Panc1 (cell line): ENCODE measurements at places on chromosomes 11 and 22. TPM values are rescaled to one million over a fixed set of nuclear protein-coding genes. Genes with fewer than 3 reads are reported as not detected.

DNA sequence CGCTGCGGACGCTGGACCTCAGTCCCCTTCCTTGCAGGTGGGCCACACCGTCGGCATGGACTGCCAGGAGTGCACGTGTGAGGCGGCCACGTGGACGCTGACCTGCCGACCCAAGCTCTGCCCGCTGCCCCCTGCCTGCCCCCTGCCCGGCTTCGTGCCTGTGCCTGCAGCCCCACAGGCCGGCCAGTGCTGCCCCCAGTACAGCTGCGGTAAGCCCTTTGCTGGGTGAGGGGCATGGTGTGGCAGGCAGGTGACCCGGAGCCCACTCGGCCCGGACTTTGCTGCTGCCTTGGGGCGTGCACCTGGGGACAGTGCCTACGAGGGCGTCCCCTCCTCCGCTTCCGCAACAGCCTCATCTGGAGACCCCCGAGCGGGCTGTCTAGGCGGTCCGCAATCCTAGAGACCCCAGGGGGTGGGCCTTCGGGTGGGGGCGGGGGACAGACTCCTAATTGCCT lies 25.4 kb upstream of the MUC5B start:
- H3K27ac ChIP-seq: no peak overlapping the region
- no peak for DNase-seq
- peaks cover 4% of the 10 kb centered on the region for H3K4me1 ChIP-seq
- H3K36me3 ChIP-seq: no peaks in the 10 kb centered on the region
- H3K4me3 ChIP-seq: no peak overlapping the region
- H3K27me3 ChIP-seq: no peaks in the 10 kb centered on the region

DNA sequence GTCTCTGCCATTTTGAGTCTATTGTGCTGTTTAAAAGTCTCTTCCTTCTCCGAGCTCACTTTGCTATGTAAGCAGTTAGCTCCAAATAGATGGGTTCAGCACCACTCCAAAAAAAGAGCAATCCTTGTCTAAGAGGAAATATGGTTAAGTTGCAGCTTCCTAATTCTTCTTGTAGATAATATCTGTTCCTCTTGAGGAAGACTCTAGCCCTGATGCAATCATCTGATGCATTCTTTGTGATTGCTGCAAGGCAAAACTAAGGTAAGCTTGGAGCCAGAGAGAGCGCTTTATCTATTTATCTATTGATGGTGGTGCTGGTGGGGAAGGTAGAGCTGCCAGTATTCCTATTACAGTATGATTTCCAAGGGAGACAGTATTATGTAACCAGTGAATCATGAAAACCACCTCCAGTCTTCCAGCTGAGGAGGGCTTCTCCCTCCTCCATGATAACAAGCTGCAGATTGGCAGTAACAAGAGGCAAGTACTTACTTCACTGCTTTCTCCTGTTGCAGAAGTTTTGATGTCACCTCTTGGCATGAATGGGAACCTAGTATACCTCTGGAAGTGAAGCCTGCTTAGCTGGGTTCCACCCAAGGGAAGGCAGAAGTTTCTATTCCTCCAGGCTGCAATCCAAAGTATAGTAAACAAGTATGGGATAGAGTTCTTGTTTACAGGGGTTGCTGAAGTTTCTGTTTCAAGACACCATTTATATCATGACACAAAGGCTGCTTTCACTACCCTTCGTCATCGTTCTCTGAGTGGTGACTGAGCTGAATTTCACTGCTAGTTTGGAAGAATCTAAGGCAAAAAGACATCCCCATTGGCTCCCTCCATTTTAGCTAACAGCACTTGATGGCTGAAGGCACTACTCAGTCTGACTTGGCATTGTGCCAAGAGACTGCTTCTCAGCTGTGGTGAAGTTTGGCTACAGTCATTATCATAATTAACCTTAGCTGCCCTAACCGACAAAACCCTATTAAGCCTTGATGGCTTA lies 49.7 kb downstream of the FDX1 start:
- H3K36me3 ChIP-seq: no peaks in the 10 kb centered on the region
- H3K27ac ChIP-seq: no peak overlapping the region
- H3K27me3 ChIP-seq: peaks cover 6% of the 10 kb centered on the region
- no peak overlapping the region for H3K4me3 ChIP-seq
- DNase-seq: no peak
- H3K4me1 ChIP-seq: no peaks in the 10 kb centered on the region

DNA sequence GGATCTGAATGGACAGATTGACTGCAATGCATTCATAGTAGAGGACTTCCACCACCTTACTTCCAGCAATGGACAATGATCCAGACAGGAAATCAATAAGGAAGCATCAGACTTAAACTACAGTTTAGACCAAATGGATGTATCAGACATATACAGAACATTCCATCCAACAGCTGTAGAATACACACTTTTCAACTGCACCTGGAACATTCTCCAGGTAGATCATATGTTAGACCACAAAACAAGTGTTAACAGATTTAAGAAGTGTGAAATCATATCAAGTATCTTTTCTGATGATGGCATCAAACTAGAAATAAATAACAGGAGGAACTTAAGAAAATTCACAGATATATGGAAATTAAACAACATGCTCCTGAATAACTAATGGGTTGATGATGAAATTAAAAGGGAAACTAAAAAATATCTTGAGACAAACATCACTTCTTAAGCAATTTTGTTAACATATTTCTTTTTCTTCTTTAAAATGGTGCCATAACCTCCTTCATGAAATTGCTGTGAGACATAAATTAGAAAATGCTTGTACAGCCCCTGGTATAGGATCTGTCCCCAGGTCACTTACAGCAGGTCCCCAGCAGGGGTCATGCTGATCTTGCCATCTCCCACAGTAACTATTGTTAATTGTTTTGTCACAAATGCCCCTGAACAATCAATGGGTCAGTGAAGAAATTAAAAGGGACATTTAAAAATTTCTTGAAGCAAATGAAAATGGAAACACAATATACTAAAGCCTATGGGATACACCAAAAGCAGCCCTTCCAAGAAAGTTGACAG lies 100.0 kb upstream of the OR4B1 start:
- no peaks in the 10 kb centered on the region for H3K4me1 ChIP-seq
- no peaks in the 10 kb centered on the region for H3K36me3 ChIP-seq
- no peaks in the 10 kb centered on the region for H3K27me3 ChIP-seq
- H3K4me3 ChIP-seq: no peak overlapping the region
- no peak overlapping the region for H3K27ac ChIP-seq
- no peak for DNase-seq

- H3K4me3 ChIP-seq: no peak overlapping the region
- no peaks in the 10 kb centered on the region for H3K27me3 ChIP-seq
- no peaks in the 10 kb centered on the region for H3K4me1 ChIP-seq
- H3K27ac ChIP-seq: no peak overlapping the region
- no peak for DNase-seq
These were observed 31.0 kb downstream of the IGHMBP2 start for GRCh38 chr11:68934666-68935065.

GRCh38 chr11:62324731-62325556 lies 12.3 kb upstream of the ASRGL1 start:
- H3K4me1 ChIP-seq: no peaks in the 10 kb centered on the region
- no peak for DNase-seq

DNA sequence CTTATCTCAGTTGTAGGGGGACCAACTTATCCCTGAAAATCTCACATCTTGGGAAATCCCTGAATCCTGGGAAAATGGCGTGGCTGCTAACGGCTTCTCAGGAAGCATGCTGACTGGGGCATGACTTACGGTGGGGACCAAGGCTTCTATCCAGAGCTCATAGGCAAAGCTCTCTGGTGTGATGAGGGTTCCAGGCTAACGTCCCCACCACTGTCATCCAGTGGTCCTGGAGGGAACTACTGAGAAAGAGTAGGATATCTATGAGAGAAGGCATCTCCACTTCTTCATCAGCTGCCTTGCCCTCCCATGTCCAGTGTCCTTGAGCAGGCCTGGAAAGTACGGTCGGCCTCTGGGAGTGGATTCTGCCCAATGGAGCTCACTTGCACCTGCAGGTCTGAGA lies 210.4 kb upstream of the B3GAT1 start:
- H3K27ac ChIP-seq: no peak overlapping the region
- H3K4me1 ChIP-seq: no peaks in the 10 kb centered on the region
- H3K36me3 ChIP-seq: no peaks in the 10 kb centered on the region
- H3K27me3 ChIP-seq: peaks cover 32% of the 10 kb centered on the region
- DNase-seq: no peak

- H3K27ac ChIP-seq: no peak within 1 kb of the TSS
- H3K4me1 ChIP-seq: no peaks in the 10 kb centered on the region
- H3K4me3 ChIP-seq: no peak within 1 kb of the TSS
- no peaks in the 10 kb centered on the region for H3K27me3 ChIP-seq
- no peaks in the 10 kb centered on the region for H3K36me3 ChIP-seq
- DNase-seq: no peak
These were observed at the start of gene HEPHL1 for GRCh38 chr11:94020777-94021481. HEPHL1 (plus strand) TSS chr11:94021354; CDS start chr11:94021369, 15 bp downstream.

DNA sequence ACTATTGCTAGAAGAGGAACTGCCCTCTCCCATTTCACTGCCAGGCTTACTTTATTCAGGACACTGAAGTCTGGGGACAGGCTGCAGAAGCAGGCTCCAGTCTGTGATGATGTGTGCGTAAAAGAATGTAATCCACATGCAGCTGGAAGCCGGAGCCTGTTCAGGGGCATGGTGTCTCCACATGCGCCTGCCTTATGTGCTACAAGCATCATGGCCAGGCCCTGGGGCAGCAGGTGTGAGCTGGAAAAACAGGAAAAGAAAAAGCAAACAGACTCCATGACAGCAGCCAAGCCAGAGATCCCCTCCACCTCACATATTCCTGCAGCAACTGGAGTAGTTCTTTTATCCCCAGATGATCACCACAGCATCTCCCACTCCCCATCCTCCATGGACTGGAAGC lies 33.4 kb downstream of the ARFGAP2 start:
- H3K4me1 ChIP-seq: no peaks in the 10 kb centered on the region
- no peak overlapping the region for H3K4me3 ChIP-seq
- H3K27me3 ChIP-seq: no peaks in the 10 kb centered on the region
- no peak for DNase-seq
- no peak overlapping the region for H3K27ac ChIP-seq

- H3K36me3 ChIP-seq: no peaks in the 10 kb centered on the region
- no peak overlapping the region for H3K4me3 ChIP-seq
- no peak overlapping the region for H3K27ac ChIP-seq
These were observed 8.6 kb downstream of the CDPF1 start for GRCh38 chr22:46241396-46242007.

GRCh38 chr11:76863196-76863777 lies 2.6 kb downstream of the ACER3 start:
- peaks cover 13% of the 10 kb centered on the region for H3K4me1 ChIP-seq
- H3K27ac ChIP-seq: no peak overlapping the region
- H3K4me3 ChIP-seq: no peak overlapping the region
- no peak for DNase-seq
- no peaks in the 10 kb centered on the region; the same call in 1 of the 2 replicates for H3K36me3 ChIP-seq

- H3K4me1 ChIP-seq: peaks cover 16% of the 10 kb centered on the region
- no peak overlapping the region for H3K4me3 ChIP-seq
- DNase-seq: no peak
- H3K36me3 ChIP-seq: no peaks in the 10 kb centered on the region
These were observed 27.5 kb downstream of the AMOTL1 start for GRCh38 chr11:94795476-94796189.

- H3K27ac ChIP-seq: no peak overlapping the region
- no peak overlapping the region for H3K4me3 ChIP-seq
- no peaks in the 10 kb centered on the region; the same call in 1 of the 2 replicates for H3K27me3 ChIP-seq
- H3K36me3 ChIP-seq: no peaks in the 10 kb centered on the region
- H3K4me1 ChIP-seq: no peaks in the 10 kb centered on the region
- DNase-seq: no peak
These were observed 455.9 kb downstream of the MN1 start for GRCh38 chr22:27345691-27346090.

- H3K4me1 ChIP-seq: no peaks in the 10 kb centered on the region
- no peak for DNase-seq
- H3K27ac ChIP-seq: no peak overlapping the region
- peaks cover 12% of the 10 kb centered on the region for H3K27me3 ChIP-seq
These were observed 20.9 kb downstream of the TMPRSS13 start for GRCh38 chr11:117908109-117908895.

GRCh38 chr11:85810521-85810870 lies 445 bp downstream of the SYTL2 start:
- H3K36me3 ChIP-seq: no peaks in the 10 kb centered on the region
- no peaks in the 10 kb centered on the region for H3K27me3 ChIP-seq
- H3K4me3 ChIP-seq: peak overlapping the region; percentile 67
- H3K27ac ChIP-seq: peak overlapping the region; percentile 87
- no peak for DNase-seq

- peaks cover 4% of the 10 kb centered on the region; the same call in 1 of the 2 replicates for H3K4me1 ChIP-seq
- H3K4me3 ChIP-seq: no peak overlapping the region
- no peak overlapping the region for H3K27ac ChIP-seq
- no peaks in the 10 kb centered on the region for H3K36me3 ChIP-seq
- no peaks in the 10 kb centered on the region; the same call in 1 of the 2 replicates for H3K27me3 ChIP-seq
These were observed 31.9 kb downstream of the MUC5B start for GRCh38 chr11:1254733-1255132.

DNA sequence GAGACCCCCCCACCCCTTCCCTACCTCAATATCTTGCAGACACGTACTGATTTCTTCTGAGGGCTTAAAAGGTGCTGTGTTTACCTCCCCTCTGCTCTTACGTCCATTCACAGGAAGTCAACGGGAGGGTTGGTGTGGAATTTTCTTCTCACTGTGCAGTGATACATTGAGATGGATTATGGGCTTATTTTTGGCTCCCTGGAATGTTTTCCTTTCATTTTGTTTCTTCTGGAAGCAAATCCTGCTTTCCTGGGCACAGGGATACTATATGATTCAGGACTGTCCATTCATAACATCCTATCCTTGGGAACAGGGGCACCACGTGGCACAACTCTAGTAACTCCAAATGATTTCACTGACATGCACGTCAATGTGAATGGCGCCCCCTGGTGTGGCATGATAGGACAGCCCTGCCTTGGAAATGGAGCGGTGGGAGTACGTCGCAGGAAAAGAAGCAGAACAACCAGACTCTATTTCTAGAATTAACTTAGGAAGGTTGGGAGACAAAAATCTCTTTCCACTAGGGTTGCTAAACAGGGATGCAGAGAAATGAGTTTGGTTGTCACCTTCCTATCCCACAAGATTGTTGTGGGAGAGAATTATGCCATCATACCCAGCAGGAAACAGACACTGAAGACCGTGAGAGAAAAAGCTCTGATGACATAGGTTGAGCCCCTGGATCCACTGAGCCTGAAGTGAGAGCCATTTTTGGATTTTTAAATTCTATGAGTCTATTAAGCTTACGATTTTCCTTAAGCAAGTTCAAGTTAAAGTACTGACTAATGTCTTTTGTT lies 146.5 kb upstream of the RAG2 start:
- DNase-seq: peak; percentile 35
- no peaks in the 10 kb centered on the region for H3K4me1 ChIP-seq
- no peak overlapping the region for H3K4me3 ChIP-seq
- no peak overlapping the region for H3K27ac ChIP-seq
- H3K36me3 ChIP-seq: no peaks in the 10 kb centered on the region
- no peaks in the 10 kb centered on the region for H3K27me3 ChIP-seq

TSPAN18 gene
- 21.3 TPM for total RNA-seq

SYT9 gene
- total RNA-seq: 3.7 TPM

GSTT2B gene
- 6.5 TPM for total RNA-seq

XKR3 gene
- not detected for total RNA-seq

OR52B6 gene
- total RNA-seq: not detected

ME3 gene
- 35.3 TPM for total RNA-seq

CCDC81 gene
- 0.49 TPM for total RNA-seq
